ENCODE measurements at places on chromosomes 12 and 14.

DNA sequence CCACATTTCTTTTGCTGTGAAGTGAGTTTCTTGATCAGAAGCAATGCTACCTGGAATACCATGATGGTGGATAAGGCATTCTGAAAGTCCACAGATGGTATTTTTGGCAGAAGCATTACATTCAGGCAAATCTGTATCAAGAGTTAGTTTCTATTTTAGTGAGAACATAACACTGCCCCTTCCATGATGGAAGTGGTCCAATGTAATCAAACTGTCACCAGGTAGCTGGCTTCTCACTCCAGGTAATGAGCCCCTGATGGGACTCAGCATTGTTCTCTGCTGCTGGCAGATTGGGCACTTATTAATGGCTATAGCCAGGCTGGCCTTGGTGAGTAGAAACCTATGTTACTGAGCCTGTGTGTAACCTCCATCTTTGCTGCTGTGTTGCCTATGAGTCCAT lies 80.7 kb downstream of the KCNA5 start:
- DNase-seq, result no peak

DNA sequence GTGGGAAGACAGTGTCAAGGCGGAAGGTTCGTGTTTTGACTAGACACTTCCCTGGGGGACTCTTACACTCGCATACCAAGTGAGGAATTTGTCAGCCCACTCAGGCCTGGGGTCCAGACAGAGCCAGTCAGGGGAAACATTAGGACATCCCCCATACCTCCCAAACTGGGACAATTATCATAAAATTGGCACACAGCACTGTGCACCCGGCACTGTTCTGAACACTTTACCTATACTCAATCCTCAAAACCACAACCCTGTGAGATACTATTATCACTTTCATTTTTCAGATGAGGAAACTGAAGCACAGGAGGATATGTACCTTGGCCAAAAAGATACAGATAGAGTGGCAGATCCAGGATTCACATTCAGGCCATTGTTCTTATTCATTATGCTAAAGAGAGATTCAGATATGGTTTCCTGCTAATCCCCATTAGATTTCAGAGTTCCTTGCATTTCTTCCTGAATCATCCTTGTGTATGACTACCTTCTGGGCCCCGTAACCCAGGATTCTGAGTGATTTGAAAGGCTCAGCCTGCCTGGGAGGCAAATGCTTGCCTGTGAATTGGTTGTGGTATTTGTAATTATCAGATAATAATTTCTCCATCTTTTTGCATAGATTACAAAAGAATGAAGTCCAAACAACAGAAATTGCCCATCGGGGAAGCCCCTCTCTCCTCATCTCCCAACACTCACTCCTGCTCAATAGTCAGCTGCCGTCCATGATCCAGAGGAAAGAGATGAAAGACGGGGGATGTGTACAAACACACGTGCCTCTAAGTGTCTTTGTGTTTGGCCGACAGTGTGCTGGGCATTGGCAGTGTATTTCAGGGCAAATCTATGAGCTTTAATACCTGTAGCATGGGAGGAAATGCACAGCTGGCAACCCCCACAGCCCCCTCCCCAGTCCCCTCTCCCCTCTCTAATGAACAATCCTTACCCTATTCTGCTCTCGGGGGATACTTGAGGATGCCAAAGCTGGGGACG lies 4.6 kb downstream of the TAC3 start:
- no peak for DNase-seq

GRCh38 chr12:43336962-43337555 lies 214.9 kb downstream of the ADAMTS20 start:
- DNase-seq, result no peak

DNA sequence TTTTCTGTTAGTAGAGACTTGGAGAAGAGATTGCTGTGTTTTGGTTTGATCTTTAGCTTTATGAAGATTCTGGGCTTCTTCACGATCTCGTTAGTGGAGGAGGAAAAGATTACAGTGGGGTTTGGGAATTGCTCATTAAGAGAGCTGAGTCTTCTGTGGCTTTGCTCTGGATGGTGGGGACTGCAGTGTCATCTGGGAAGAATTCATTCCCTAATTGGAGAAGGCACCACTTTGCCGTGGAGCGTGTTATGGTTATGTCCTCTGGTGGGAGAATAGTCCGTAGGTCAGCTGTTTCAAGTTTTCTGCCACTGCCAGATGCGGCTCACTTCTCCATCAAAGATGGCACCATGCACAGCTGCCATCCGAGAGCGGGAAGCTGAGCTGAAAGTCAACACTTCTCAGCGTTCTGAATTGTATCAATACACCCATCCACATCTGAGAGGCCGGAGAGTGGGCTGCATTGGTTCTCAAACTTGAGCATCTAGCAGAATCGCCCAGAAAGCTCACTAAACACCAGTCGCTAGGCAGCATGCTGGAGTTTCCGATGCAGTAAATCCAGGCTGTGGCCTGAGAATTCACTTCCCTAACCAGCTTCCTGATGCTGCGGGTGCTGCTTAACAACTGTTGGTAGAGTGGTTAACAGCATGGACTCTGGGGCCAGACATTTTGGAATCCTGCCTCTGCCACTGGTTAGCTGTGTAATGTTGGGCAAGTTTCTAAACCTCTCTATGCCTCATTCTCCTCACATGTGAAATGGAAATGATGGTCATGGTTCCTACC lies 117.8 kb downstream of the PLXNC1 start:
- DNase-seq, result no peak
